ENCODE measurements at places on chromosomes 6 and 20.
A peak's percentile ranks its signal among the peaks of the same experiment; 100 is the strongest.

- DNase-seq: peak; percentile 52
Measured at GRCh38 chr20:50987493-50988210, 29.0 kb downstream of the MOCS3 start.

- DNase-seq: no peak
Measured at GRCh38 chr6:28239636-28240035, 12.4 kb downstream of the ZKSCAN4 start.

DNA sequence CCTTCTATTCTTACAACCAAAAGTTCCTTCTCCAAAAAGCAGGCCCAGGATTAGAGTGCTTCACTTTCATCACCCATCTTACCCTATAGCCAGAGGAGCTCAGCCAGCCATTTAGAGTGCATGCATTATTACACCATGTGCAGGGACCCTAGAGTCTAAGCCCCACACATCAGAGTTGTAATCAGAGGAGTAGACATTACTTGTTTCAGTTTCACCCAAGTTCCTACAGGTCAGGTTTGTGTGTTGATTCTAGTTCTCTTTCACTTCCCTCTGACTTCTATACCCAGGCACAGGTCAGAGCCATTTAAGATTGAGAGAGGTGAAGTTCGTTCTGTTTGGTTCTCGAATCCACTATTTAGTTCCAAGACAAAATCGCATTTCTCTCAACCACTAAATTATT is 16.3 kb upstream of the ARFGEF3 start:
- DNase-seq: no peak

GRCh38 chr20:57291003-57291402 is 24.6 kb upstream of the BMP7 start:
- no peak for DNase-seq

DNA sequence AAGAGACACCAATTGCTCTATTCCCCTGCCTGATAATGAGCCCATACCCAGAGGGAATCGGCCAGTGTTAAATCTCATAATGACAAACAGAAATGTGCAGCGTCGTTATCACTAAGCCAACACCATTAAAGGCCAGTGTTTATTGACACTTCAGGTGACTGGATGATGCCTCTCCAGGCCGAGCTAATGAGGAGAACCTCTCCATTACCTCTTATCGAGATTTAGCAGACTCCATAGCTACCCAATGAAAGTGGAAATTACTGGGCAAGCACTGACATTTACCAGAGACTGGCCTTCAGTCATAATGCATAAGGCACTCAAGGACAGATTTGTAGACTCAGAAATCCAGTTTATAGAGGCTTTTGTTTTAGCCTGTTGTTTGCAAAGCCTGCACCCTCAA is 669.5 kb downstream of the MAFB start:
- DNase-seq: no peak

DNA sequence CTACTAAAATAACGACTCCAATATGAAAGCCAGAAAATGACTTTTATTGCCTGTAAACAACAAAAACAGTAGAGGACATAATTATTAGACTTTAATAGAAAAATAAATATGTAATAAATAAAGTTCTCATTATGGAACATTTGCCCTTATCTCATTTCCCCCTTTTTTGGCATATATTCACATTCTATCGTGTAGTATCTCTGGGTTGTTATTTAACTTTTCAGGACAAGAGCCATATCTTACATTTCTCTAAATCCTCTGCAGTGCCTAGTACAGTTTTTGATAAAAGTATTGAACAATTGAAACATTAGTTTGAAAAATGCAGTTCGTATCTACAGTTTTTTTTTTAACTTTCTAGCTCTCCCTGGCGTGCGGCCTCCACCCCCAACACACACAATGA is 442.0 kb upstream of the SOX4 start:
- DNase-seq: no peak

GRCh38 chr6:125797886-125798444 is 7.2 kb downstream of the NCOA7 start:
- DNase-seq: no peak

- no peak for DNase-seq
Measured at GRCh38 chr6:170439366-170440361, 113.4 kb downstream of the PSMB1 start.
